ENCODE measurements at places on chromosomes 3 and 15. TPM values are rescaled to one million over a fixed set of nuclear protein-coding genes. Genes with fewer than 3 reads are reported as not detected.

The SPINK8 gene
- total RNA-seq, result not detected

The NOX5 gene
- total RNA-seq, result 0.06 TPM

The NFKBIZ gene
- 51.3 TPM for total RNA-seq

The RARB gene
- not detected for total RNA-seq

The CACNA2D2 gene
- 1.1 TPM for total RNA-seq

The SHC4 gene
- 3.0 TPM for total RNA-seq

The SNRPN gene
- total RNA-seq, result 44.0 TPM
